Esophagus muscularis mucosa (tissue), 4 donors: ENCODE measurements at places on chromosomes 12 and 14. TPM values are rescaled to one million over a fixed set of nuclear protein-coding genes. Genes with fewer than 3 reads are reported as not detected.

The KRT71 gene
- total RNA-seq = not detected

The SNAPC1 gene
- total RNA-seq = 6.6 TPM

The GARIN6 gene
- total RNA-seq = not detected

The CD4 gene
- total RNA-seq = 6.6 TPM

The SLC25A29 gene
- 40.7 TPM for total RNA-seq

The HRK gene
- total RNA-seq = 0.17 TPM

The RHEBL1 gene
- total RNA-seq = not detected

The FAR2 gene
- total RNA-seq = 11.6 TPM

The DDX54 gene
- total RNA-seq = 52.7 TPM

The KIF21A gene
- total RNA-seq = 11.1 TPM

The SYNE2 gene
- 92.4 TPM for total RNA-seq
